ENCODE measurements at places on chromosomes 1 and 21. TPM values are rescaled to one million over a fixed set of nuclear protein-coding genes. Genes with fewer than 3 reads are reported as not detected.

Gene LCE1D
- not detected for polyA plus RNA-seq

Gene PROX1
- polyA plus RNA-seq, result 0.24 TPM

Gene PSRC1
- 10.2 TPM for polyA plus RNA-seq

Gene S100PBP
- 29.0 TPM for polyA plus RNA-seq

Gene TNNI3K
- polyA plus RNA-seq, result not detected

Gene TMEM125
- 0.92 TPM for polyA plus RNA-seq

Gene SELP
- not detected for polyA plus RNA-seq

Gene LCK
- polyA plus RNA-seq, result 0.16 TPM

Gene CRABP2
- polyA plus RNA-seq, result 6.5 TPM

Gene TM2D1
- 51.1 TPM for polyA plus RNA-seq

Gene CD46
- polyA plus RNA-seq, result 215 TPM

Gene SPRR2B
- not detected for polyA plus RNA-seq

Gene LRRC53
- polyA plus RNA-seq, result not detected

Gene UBIAD1
- polyA plus RNA-seq, result 9.9 TPM

Gene HCRTR1
- polyA plus RNA-seq, result not detected

Gene SCP2
- 75.0 TPM for polyA plus RNA-seq

Gene DLGAP3
- polyA plus RNA-seq, result not detected

Gene CYP4A11
- not detected for polyA plus RNA-seq

Gene PRRX1
- polyA plus RNA-seq, result not detected

Gene AMY1B
- polyA plus RNA-seq, result not detected

Gene VAV3
- polyA plus RNA-seq, result 19.6 TPM

Gene AADACL3
- polyA plus RNA-seq, result not detected

Gene KRTAP19-1
- polyA plus RNA-seq, result 0.44 TPM

Gene PBX1
- polyA plus RNA-seq, result 3.5 TPM

Gene PLCH2
- 74.0 TPM for polyA plus RNA-seq

Gene ACBD6
- 50.5 TPM for polyA plus RNA-seq

Gene SPOCD1
- polyA plus RNA-seq, result 4.7 TPM

Gene DIO1
- polyA plus RNA-seq, result not detected

Gene OR6K3
- not detected for polyA plus RNA-seq

All from keratinocyte (primary cell).